ENCODE measurements at places on chromosomes 4 and X. TPM values are rescaled to one million over a fixed set of nuclear protein-coding genes. Genes with fewer than 3 reads are reported as not detected.

FGG gene
- polyA plus RNA-seq, result not detected

KLKB1 gene
- 1.0 TPM for polyA plus RNA-seq

MYOZ2 gene
- polyA plus RNA-seq, result not detected

SPANXN3 gene
- not detected for polyA plus RNA-seq

PHOX2B gene
- not detected for polyA plus RNA-seq

CLNK gene
- 0.75 TPM for polyA plus RNA-seq

DGKK gene
- polyA plus RNA-seq, result 0.01 TPM

CDS1 gene
- polyA plus RNA-seq, result 0.04 TPM

KLHL8 gene
- polyA plus RNA-seq, result 4.3 TPM

ARR3 gene
- not detected for polyA plus RNA-seq

MND1 gene
- polyA plus RNA-seq, result not detected

NFKB1 gene
- polyA plus RNA-seq, result 46.2 TPM

ERCC6L gene
- 0.61 TPM for polyA plus RNA-seq

SMIM10L2A gene
- 0.25 TPM for polyA plus RNA-seq

TCEAL6 gene
- not detected for polyA plus RNA-seq

ACSL1 gene
- 6.6 TPM for polyA plus RNA-seq

FBXL5 gene
- polyA plus RNA-seq, result 28.6 TPM

MAGEA9B gene
- polyA plus RNA-seq, result 0.04 TPM

IQCM gene
- not detected for polyA plus RNA-seq

SATL1 gene
- polyA plus RNA-seq, result 0.04 TPM

PDGFC gene
- not detected for polyA plus RNA-seq

NUP54 gene
- polyA plus RNA-seq, result 20.4 TPM

PAGE2B gene
- not detected for polyA plus RNA-seq

GABRA4 gene
- polyA plus RNA-seq, result not detected

FRMPD3 gene
- polyA plus RNA-seq, result 2.2 TPM

PITX2 gene
- polyA plus RNA-seq, result not detected

GPRASP1 gene
- polyA plus RNA-seq, result 6.3 TPM

UTP14A gene
- polyA plus RNA-seq, result 8.1 TPM

LIMCH1 gene
- not detected for polyA plus RNA-seq

GABRG1 gene
- not detected for polyA plus RNA-seq
